ENCODE measurements at places on chromosomes 16 and 17. TPM values are rescaled to one million over a fixed set of nuclear protein-coding genes. Genes with fewer than 3 reads are reported as not detected.

Gene CES3
- total RNA-seq: 9.1 TPM

- peak; percentile 25 for DNase-seq
Measured at GRCh38 chr16:76386784-76387183, 109.6 kb downstream of the CNTNAP4 start.

DNA sequence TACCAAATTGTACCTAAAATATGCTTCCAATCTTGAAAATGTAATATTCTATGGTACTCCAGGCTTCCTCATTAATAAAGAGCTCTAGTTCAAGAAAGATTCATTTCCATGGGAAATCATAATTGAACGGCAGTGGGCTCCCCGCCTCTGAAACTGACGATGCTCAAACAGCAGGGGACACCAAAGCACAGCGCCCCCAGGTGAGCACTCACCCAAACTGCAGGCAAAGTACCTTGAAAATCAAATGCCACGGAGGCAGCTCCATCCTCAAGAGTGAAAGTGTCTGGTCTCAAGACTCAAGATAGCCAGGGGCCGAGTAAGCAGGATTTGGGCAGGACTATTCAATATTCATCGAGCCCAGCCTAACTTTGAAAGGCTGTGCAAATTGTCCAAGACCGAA, 217.4 kb upstream of the TNRC6C start:
- DNase-seq: no peak

- peak; percentile 12 for DNase-seq
Measured at GRCh38 chr16:23182679-23183542, at the start of gene SCNN1G. TSS of gene SCNN1G (plus strand) at chr16:23182745. CDS start at chr16:23186272, 3,527 bp downstream.

DNA sequence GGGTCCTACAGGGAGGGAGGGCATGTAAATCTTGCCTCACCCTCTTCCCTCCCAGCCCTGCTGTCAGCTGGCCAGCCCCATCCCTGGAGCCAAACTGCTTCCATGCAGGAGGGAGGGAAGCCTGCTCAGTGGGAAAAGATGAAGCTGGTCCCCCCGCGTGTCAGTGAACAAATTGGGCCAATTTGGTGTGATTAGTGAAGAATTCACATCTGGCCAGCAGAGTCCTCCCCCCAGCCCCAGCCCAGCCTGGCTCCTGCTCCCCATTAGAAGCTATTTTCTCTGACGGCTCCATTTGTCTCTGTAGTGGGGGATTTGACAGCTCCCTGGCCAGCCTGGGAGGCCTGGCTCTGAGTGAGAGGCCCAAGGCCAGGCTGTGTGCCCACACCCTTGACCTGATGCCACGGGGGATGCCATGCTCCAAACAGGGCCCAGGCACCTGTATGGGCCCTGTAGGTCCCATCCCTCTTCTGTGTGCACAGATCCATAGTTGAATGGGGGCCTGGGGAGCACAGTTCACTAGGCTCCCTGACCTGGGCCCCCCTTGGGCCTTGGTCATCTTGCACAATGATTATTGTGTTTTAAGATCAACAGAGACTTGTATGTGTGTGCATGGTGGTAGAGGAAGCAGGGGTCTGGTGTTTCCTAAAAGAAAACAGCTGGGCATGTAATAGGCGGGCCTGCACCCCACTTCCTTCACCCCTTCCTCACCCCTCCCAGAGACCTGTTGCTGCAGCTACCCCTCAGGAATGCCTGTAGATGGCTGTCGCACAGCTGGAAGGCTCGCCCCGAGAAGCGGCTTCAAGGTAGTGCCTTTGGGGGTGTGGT, 50.7 kb upstream of the TAC4 start:
- DNase-seq: no peak

DNA sequence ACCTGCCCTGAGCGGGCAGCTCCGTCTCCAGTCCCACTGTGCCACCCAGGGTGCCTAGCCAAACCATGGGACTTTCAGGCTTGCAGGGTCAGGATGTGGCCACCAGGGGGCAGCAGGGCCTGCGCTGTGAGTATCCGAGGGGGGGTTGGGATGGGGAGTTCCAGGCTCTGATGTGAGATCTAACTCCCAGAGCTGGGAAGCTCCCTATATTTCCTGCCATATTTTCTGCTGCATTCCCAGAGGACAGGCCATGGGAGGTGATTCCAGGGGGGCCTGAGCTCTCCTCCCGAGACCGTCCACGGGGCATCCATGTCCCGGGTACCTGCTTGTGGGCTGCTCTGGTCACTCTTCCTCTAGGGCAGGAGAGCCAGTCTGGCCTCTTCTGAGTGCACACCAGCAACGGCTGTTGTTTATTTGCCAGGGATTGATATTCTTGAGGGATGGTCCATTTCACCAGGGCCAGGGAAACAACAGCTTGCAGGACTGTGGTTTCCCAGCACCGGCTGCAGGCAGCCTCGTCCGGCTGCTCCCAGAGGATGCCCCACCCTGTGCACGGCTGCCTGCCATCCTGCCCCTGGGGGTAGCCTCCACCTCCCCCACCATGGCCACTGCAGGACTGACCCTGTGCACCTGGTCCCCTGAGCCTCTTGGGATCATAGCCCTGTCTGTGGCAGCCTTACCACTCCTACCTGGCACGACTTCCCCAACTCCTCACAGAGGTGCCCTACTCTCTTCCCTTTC, 1.2 kb downstream of the GPR142 start:
- DNase-seq: peak; percentile 45

- peak; percentile 54 for DNase-seq
Measured at GRCh38 chr17:1629504-1630310, 1.1 kb upstream of the SLC43A2 start.

Data from mammary epithelial cell (primary cell).